ENCODE measurements at places on chromosomes 7 and 10. TPM values are rescaled to one million over a fixed set of nuclear protein-coding genes. Genes with fewer than 3 reads are reported as not detected.

Gene PDE6C
- total RNA-seq, result not detected

Gene STEAP4
- total RNA-seq, result 0.80 TPM

GRCh38 chr7:23963461-23964165, 253.6 kb downstream of the STK31 start:
- DNase-seq, result no peak

GRCh38 chr10:26269754-26270153, 53.2 kb downstream of the GAD2 start:
- DNase-seq, result peak; percentile 13

GRCh38 chr7:1725199-1725690, 55.2 kb downstream of the ELFN1 start:
- no peak for DNase-seq
